ENCODE measurements at places on chromosomes 5 and 9.

- no peak for DNase-seq
Observed at GRCh38 chr9:96137671-96138429, 164.1 kb downstream of the HSD17B3 start.

DNA sequence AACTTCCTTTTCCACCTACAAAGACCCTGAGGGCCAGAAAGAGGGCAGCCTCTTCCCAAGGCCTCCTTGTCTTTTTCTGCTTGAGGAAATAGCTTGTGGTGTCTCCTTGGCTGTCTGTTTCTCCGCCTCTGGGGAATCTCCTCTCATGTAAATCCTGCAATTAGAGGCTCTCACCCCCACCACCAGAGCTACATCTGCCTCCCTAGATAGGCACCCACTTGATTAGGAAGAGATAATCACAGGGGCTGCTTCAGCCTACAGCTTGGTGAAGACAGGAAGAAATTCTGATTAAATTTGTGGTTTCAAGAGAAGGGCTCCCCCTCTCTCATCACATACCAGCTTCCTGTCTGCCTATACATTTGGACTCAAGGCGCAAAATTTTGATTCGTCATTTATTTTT, 75.6 kb downstream of the TLR4 start:
- DNase-seq = no peak

DNA sequence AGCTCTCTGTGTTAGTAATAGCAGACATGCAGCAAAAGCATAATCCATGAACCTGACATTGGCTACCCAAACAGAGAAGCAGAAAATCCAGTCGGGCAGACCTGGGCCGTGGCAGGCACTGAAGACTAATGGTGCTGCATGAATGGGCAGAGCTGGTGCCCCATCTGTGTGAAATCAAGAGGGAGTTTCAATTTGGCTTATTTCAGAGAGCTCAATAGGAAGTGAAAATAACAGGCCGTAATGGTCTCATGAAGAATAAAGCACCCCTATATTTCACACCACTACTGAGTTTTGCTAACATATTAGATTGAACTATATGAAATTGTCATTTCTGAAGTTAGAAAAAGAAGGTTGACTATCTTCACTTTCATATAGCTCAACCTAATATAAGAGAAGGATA, 149.7 kb downstream of the ENC1 start:
- no peak for DNase-seq

DNA sequence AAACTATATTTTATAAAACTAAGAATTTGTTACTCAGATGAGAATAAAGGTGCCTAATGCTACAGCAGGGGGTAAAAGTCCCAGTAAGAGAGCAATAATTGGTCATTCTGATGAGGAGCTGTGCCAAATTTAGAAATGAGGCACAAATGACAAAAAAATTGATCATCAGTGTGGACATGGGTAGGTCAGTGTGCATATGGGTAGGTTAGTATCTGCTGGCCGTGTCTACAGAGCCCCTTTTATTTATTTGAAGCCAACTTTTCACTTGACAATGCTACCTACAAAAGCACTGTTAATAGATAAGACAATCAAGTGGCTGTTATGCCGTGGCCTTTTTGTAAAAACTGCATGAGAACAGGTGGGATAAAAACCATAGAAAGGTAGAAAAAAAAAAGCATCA, 454.6 kb downstream of the RAB3C start:
- no peak for DNase-seq

- no peak for DNase-seq
Observed at GRCh38 chr5:23461576-23461975, 45.8 kb upstream of the PRDM9 start.

- no peak for DNase-seq
Observed at GRCh38 chr5:121189342-121190305, 662.1 kb upstream of the FTMT start.

GRCh38 chr5:82777106-82777505, 300.1 kb downstream of the TMEM167A start:
- DNase-seq = no peak

DNA sequence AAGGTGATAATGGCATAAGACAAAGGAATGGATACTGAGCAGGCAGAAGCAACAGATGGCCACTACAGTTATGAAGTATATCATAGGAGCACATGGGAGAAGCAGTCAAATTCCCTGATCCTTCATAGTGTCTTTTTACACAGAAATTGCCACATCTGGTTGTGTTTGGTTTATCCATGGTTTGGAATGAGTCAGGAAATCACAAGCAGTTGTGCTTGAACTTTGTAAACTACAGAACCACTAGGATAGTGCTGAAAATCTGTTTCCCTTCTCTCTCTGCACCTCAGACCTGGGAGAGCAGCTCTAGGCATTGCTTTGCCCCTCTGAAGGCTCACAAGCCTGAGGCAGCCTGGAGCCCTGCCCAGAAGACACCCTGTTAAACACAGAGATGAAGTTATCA, 134.0 kb downstream of the DMRT2 start:
- DNase-seq = no peak

DNA sequence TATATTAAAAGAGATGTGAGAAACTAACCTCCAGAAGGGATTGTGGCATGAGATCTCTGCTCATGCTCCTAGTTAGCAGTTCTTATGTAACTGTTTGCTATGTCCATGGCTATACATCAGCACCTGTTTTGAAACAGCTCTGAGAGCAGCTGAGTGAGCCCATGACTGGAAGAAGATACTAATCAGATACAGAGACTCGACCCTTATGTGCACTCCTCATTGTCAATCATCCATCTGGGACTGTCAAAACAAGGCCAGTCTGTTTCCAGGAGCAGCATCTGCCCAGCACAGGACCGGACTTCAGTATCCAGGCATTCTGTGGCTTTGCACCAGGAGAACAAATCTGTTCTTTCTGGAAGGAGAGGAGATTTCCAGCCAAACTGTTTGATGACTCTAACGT, 77.7 kb downstream of the EFNA5 start:
- no peak for DNase-seq

- no peak for DNase-seq
Observed at GRCh38 chr5:130138406-130139045, 234.3 kb downstream of the CHSY3 start.

- no peak for DNase-seq
Observed at GRCh38 chr9:35771943-35772342, 17.9 kb upstream of the MSMP start.

- no peak for DNase-seq
Observed at GRCh38 chr9:134064711-134065110, 3.1 kb downstream of the BRD3 start.

DNA sequence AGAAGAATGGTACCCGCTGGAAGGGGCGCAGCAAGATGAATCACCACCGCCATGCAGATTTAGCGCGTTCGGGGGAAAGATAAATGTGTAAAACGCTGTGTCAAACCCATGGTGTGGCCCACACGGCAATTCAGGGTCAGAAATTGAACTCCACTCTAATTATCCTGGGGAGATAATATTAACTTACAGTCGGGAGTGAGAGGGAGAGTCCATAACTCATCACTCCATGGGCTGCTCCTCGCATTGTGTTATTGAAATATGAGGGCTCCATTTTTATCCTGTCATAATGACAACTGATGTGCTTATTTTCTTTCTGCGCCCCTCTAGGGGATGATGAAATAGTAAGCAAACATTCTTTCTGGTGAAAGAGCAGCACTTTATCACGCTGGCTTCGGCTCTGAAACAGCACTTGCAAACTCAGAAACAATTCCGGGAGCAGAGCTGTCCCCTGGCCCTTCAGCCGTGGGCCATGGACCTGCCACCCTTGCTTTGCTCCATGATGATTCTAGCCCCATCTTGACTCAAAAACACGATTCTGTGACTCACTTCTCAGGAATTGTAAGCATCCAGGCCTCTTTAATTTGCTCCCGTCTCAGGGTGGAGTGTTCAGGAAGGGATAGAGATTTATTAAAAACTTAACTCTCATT, 431.6 kb downstream of the IRX1 start:
- no peak for DNase-seq

GRCh38 chr5:147448766-147449165, 61.1 kb downstream of the DPYSL3 start:
- DNase-seq = no peak

Measured in nucleus accumbens (tissue), 56 donors.